Fibroblast of lung (primary cell): ENCODE measurements at places on chromosomes 11 and 22.

- H3K4me3 ChIP-seq: no peak overlapping the region
- no peaks in the 10 kb centered on the region for H3K36me3 ChIP-seq
- no peak overlapping the region for H3K27ac ChIP-seq
- H3K27me3 ChIP-seq: no peaks in the 10 kb centered on the region
- H3K4me1 ChIP-seq: peaks cover 5% of the 10 kb centered on the region
These were observed 84.9 kb downstream of the CTTN start for GRCh38 chr11:70483077-70483861.

DNA sequence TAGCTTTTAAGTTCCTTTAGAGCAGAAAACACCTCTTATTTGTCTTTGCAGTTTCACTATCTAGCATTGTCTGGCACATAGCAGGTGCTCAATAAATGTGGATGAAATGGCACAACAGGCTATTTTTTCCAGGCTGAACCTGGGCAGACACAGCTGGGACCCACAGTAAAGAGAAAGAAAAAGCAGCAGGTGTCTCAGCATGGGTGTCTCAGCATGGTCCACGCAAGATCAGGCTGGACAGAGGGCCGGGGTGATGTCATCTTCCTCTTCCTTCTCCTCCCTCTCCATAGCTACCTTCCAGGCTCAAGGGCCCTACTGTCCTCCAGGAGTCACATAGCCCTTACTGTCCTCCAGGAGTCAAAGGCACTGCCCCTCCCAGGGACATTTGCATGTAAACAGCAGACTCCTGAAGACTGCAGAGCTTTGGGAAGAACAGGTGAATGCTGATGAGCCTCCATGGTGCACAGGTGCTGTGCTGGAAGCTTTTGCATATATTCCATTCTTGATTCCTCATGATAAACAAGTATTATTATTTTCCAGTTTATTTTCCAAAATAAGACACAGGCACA lies 65.2 kb downstream of the DSCAML1 start:
- H3K36me3 ChIP-seq: no peaks in the 10 kb centered on the region
- no peaks in the 10 kb centered on the region for H3K27me3 ChIP-seq
- H3K4me1 ChIP-seq: no peaks in the 10 kb centered on the region
- no peak overlapping the region for H3K27ac ChIP-seq
- no peak for DNase-seq

DNA sequence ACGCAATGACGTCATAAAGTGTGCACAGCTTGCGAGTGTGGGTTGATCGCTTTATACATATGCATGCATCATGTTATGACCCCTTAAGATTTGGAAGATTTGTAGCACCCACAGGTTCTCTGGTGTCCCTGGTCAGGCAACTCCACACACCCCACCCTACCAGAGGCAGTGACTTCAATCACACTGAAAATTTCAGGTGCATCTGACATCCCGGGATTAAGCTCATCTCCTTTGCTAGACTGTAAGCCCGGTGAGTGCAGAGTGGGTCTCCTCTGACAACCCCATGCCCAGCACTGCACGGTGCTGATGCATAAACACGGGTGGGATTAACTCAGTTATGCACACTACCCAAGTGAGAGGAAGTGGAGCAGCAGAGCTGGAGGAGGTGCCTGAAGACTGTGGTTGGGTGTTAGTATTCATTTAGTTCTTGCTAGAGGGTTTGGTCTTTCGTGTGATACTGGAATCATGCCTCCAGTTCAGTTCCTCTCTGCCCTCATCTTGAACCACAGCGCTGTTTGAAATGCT lies 6.5 kb downstream of the ARSA start:
- DNase-seq: no peak
- H3K4me3 ChIP-seq: no peak overlapping the region
- peaks cover 2% of the 10 kb centered on the region for H3K36me3 ChIP-seq
- peaks cover 5% of the 10 kb centered on the region for H3K4me1 ChIP-seq
- peaks cover 4% of the 10 kb centered on the region for H3K27me3 ChIP-seq

DNA sequence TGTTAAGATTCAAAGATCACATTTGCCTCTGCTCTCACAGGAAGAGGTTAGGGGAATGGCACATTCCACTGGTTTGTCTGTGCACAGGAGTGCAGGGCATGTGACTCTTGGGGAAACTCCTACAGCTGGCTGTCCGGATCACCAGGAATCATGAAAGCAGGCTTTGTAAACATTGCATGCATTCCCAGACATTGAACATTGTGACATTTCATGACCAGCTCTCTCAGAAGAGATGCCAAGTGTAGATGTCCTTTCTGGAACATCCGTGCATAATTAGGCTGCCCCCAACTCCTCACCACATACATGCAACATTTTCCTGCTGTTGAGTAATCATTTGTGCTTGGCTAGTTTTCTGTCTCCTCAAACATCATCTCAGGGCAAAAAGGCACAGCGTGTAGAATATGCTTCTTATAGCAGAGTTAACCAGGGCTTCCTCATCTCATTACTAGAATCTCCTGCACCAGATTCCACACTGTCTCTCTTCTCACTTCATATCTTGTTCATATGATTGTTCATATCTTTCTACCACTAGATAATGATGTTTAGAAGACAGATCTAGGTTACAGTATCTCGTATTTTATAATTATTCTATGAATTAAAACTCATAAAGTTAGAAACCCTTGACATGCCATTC lies 694.7 kb downstream of the NTM start:
- peak; percentile 95 for DNase-seq
- peak overlapping the region; percentile 46 for H3K27ac ChIP-seq
- H3K36me3 ChIP-seq: no peaks in the 10 kb centered on the region
- peaks cover 26% of the 10 kb centered on the region for H3K4me1 ChIP-seq

DNA sequence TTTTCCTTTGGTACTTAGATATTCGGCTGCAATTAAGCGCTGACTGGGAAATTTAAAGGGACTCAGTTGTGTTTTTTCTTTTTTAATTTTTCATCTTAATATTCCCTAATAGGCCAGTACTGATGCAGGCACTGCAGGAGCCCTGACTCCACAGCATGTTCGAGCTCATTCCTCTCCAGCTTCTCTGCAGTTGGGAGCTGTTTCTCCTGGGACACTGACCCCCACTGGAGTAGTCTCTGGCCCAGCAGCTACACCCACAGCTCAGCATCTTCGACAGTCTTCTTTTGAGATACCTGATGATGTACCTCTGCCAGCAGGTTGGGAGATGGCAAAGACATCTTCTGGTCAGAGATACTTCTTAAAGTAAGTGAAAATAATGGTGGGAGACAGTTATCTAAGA lies 3.8 kb downstream of the YAP1 start:
- no peak overlapping the region for H3K27ac ChIP-seq
- no peak for DNase-seq
- peaks cover 17% of the 10 kb centered on the region for H3K4me1 ChIP-seq
- H3K4me3 ChIP-seq: no peak overlapping the region
- no peaks in the 10 kb centered on the region for H3K36me3 ChIP-seq

- peaks cover 6% of the 10 kb centered on the region for H3K4me1 ChIP-seq
- no peak overlapping the region for H3K4me3 ChIP-seq
- H3K36me3 ChIP-seq: no peaks in the 10 kb centered on the region
These were observed 19.6 kb upstream of the JAM3 start for GRCh38 chr11:134049303-134049702.

GRCh38 chr11:3882655-3883054 lies 27.2 kb downstream of the STIM1 start:
- no peak overlapping the region for H3K27ac ChIP-seq
- DNase-seq: peak; percentile 12
- no peaks in the 10 kb centered on the region for H3K36me3 ChIP-seq
- H3K27me3 ChIP-seq: no peaks in the 10 kb centered on the region
- H3K4me1 ChIP-seq: no peaks in the 10 kb centered on the region

GRCh38 chr11:67491276-67492068 lies 8.6 kb downstream of the AIP start:
- no peaks in the 10 kb centered on the region for H3K4me1 ChIP-seq
- no peak for DNase-seq
- H3K36me3 ChIP-seq: peaks cover 9% of the 10 kb centered on the region
- H3K27me3 ChIP-seq: no peaks in the 10 kb centered on the region

DNA sequence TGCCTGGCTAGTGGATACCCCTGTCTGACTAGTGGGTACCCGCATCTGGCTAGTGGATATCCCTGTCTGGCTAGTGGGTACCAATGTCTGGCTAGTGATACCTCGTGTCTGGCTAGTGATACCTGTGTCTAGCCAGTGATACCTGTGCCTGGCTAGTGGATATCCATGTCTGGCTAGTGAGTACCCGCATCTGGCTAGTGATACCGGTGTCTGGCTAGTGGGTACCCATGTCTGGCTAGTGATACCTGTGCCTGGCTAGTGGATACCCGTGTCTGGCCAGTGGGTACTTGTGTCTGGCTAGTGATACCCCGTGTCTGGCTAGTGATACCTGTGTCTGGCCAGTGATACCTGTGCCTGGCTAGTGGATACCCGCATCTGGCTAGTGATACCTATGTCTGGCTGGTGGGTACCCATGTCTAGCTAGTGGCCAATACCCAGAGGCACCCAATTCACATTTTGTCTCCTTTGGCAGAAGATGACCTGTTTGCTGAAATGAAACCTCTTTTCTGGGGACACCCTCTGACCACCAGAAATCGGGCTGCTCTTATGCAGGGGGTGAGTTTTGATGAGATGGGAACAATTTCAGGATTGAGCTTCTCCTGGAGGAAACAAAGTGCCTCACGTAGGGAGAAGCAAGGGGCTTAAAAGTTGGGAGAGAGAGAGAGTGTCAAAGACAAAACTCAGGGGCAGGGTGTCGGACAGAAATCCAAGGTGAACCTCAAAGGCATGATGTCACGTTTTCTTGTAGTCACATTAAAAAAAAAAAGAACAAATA lies 63.4 kb downstream of the SMIM38 start:
- peaks cover 3% of the 10 kb centered on the region for H3K27me3 ChIP-seq
- H3K27ac ChIP-seq: no peak overlapping the region
- no peak overlapping the region for H3K4me3 ChIP-seq

DNA sequence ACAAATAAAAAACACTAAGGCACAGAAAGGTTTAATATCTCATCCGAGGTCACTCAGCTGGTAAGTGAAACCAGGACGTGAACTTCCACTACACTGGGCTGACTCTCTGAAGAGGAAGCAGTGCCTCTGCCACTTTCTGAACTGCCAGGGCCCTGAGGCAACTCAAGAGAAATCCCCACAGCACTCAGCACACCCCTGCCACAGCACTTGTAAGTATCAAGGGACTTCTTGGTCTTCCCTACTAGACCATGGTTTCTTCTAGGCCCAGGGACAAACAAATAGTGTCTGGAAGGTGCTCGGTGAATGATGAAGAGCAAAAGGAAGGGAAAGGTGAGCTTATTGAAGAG lies 49.7 kb downstream of the RPL27A start:
- H3K27ac ChIP-seq: peak overlapping the region; percentile 49
- H3K27me3 ChIP-seq: no peaks in the 10 kb centered on the region
- H3K36me3 ChIP-seq: peaks cover 7% of the 10 kb centered on the region
- H3K4me3 ChIP-seq: no peak overlapping the region
- peaks cover 32% of the 10 kb centered on the region for H3K4me1 ChIP-seq
- no peak for DNase-seq

- H3K27ac ChIP-seq: no peak overlapping the region
- DNase-seq: no peak
- H3K36me3 ChIP-seq: no peaks in the 10 kb centered on the region
- H3K27me3 ChIP-seq: no peaks in the 10 kb centered on the region
- no peak overlapping the region for H3K4me3 ChIP-seq
These were observed 214.0 kb upstream of the SYN3 start for GRCh38 chr22:33272180-33272579.

- no peak overlapping the region for H3K4me3 ChIP-seq
- no peak for DNase-seq
- no peaks in the 10 kb centered on the region for H3K36me3 ChIP-seq
- no peak overlapping the region for H3K27ac ChIP-seq
- no peaks in the 10 kb centered on the region for H3K4me1 ChIP-seq
These were observed 113.9 kb downstream of the ARL14EP start for GRCh38 chr11:30436801-30437200.

- H3K4me1 ChIP-seq: peaks cover 2% of the 10 kb centered on the region
- no peak overlapping the region for H3K4me3 ChIP-seq
- DNase-seq: no peak
- no peak overlapping the region for H3K27ac ChIP-seq
These were observed 260.6 kb downstream of the SOX6 start for GRCh38 chr11:16095756-16096155.

GRCh38 chr11:68684385-68685356 lies at the start of gene GAL:
GAL (plus strand) TSS chr11:68684544; CDS start chr11:68684924, 380 bp downstream.
- H3K27me3 ChIP-seq: peaks cover 10% of the 10 kb centered on the region
- no peak for DNase-seq
- H3K4me3 ChIP-seq: peak within 1 kb of the TSS; percentile 29

DNA sequence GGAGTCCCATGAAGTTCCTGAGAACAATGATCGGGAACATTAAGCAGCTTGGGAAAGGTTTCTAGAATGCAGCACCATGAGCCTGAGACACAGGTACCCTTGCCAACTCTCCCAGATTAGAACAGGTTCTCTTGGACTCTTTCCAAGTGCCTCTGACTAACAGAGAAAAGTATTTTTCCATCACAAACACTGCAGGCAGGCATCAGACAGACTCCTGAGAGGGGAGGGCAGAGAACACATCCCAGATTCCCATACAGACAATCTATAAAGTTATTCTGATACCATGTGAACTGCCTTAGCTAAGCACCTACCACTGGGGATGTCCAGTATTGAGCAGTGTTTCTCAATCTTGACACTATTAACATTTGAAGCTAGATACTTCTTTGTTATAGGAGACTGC lies 27.3 kb downstream of the SERGEF start:
- H3K27me3 ChIP-seq: no peaks in the 10 kb centered on the region
- H3K4me1 ChIP-seq: peaks cover 5% of the 10 kb centered on the region
- H3K36me3 ChIP-seq: no peaks in the 10 kb centered on the region
- H3K27ac ChIP-seq: peak overlapping the region; percentile 5

GRCh38 chr11:77026743-77027142 lies 7.5 kb upstream of the B3GNT6 start:
- H3K27me3 ChIP-seq: peaks cover 12% of the 10 kb centered on the region
- H3K27ac ChIP-seq: no peak overlapping the region
- DNase-seq: no peak
- no peaks in the 10 kb centered on the region for H3K36me3 ChIP-seq

DNA sequence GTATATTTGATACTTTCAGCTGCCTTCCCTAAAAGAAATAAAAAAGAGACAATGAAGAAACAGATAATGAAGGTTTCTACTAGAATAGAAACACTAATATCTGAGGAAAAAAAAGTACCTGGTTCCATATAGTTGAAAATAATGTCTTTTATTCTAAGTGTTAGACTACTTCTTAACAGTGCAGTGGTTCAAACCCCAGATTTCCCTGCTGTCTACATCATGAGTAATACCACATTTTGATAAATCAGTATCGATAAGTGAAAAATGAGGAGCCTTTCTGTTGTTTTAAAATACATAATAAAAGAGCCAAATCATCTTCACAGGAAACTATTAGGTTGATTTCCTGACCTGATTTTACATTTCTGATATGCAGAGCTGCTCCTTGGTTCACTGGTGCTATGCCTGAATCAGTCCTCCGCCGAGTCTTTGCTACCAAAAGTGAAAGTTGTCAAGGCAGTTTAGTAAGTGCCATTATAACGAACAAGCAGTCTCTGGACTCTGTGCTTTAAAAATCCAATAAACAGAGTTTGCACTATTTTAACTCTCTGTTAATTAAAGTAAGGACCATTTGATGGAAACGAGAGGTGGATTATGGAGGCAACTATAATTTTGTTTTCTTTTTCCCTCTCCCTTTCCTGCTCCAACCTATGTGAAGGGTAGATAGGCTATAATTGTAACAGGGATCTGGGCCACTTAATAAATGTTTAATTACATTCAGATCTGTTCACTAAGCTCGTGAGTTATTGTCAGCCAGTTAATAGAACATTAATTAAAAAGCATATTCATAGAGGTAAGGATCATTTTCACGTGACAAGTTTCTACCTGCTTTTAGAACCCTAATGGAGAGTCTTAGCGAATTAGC lies 724.5 kb upstream of the RAG2 start:
- no peaks in the 10 kb centered on the region for H3K27me3 ChIP-seq
- H3K4me3 ChIP-seq: no peak overlapping the region
- H3K27ac ChIP-seq: no peak overlapping the region
- no peaks in the 10 kb centered on the region for H3K4me1 ChIP-seq
- no peak for DNase-seq
